ENCODE measurements at places on chromosomes 16 and 17. TPM values are rescaled to one million over a fixed set of nuclear protein-coding genes. Genes with fewer than 3 reads are reported as not detected.

GRCh38 chr16:88527186-88527936, 42.8 kb upstream of the ZC3H18 start:
- H3K27ac ChIP-seq, result no peak overlapping the region
- no peaks in the 10 kb centered on the region for H3K27me3 ChIP-seq
- no peak overlapping the region for H3K4me3 ChIP-seq
- H3K36me3 ChIP-seq, result peaks cover 1% of the 10 kb centered on the region
- peaks cover 7% of the 10 kb centered on the region for H3K4me1 ChIP-seq

DNA sequence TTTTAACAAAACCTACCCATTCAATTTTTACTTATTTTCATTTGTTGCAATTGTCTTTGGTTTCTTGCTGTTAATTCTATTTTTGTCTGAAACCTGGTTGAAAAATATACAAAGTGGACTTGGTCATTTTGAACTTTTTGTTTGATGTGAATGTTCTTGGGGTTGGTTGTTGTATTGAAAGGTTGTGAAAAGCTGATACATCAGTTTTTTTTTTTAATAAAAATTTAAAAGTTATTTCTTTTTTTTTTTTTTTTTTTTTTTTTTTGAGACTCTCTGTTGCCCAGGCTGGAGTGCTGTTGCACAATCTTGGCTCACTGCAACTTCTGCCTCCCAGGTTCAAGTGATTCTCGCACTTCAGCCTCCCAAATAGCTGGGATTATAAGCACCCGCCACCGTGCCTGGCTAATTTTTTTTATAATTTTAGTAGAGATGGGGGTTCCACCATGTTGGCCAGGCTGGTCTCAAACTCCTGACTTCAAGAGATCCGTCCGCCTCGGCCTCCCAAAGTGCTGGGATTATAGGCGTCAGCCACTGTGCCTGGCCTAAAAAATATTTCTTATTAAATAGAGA, 28.9 kb downstream of the WIPF2 start:
- peaks cover 3% of the 10 kb centered on the region for H3K36me3 ChIP-seq
- H3K27me3 ChIP-seq, result no peaks in the 10 kb centered on the region
- no peak overlapping the region for H3K27ac ChIP-seq

GRCh38 chr16:30027588-30028437, 3.3 kb downstream of the TLCD3B start:
- H3K4me1 ChIP-seq, result peaks cover 11% of the 10 kb centered on the region
- no peak overlapping the region for H3K4me3 ChIP-seq

- H3K36me3 ChIP-seq, result peaks cover 44% of the 10 kb centered on the region
- no peak overlapping the region for H3K4me3 ChIP-seq
- H3K4me1 ChIP-seq, result no peaks in the 10 kb centered on the region
- DNase-seq, result no peak
- H3K27me3 ChIP-seq, result no peaks in the 10 kb centered on the region
These were observed 24.0 kb downstream of the PARN start for GRCh38 chr16:14606102-14606501.

DNA sequence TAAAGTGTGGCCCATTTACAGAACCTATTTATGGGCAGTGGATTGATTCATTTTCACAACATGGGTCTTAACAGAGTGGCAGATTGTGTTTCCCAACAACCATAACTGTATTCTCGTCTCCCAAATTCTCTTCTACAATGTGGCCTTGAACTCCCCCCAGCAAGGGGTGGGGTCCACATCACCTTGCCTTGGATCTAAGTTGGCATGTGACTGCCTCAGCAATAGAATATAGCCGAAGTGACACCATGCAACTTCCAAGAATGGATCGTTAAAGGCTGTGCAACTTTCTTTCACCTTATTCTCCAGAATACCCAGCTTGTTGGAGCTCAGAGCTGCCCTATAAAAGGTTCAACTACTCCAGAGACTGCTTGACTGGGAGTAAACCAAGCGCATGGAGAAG, 72.0 kb upstream of the CDH5 start:
- no peak overlapping the region for H3K4me3 ChIP-seq
- H3K4me1 ChIP-seq, result peaks cover 6% of the 10 kb centered on the region
- no peak for DNase-seq
- peaks cover 11% of the 10 kb centered on the region for H3K27me3 ChIP-seq

GRCh38 chr17:29155966-29156338, 24.2 kb downstream of the MYO18A start:
- H3K4me1 ChIP-seq, result peaks cover 51% of the 10 kb centered on the region
- H3K36me3 ChIP-seq, result no peaks in the 10 kb centered on the region

DNA sequence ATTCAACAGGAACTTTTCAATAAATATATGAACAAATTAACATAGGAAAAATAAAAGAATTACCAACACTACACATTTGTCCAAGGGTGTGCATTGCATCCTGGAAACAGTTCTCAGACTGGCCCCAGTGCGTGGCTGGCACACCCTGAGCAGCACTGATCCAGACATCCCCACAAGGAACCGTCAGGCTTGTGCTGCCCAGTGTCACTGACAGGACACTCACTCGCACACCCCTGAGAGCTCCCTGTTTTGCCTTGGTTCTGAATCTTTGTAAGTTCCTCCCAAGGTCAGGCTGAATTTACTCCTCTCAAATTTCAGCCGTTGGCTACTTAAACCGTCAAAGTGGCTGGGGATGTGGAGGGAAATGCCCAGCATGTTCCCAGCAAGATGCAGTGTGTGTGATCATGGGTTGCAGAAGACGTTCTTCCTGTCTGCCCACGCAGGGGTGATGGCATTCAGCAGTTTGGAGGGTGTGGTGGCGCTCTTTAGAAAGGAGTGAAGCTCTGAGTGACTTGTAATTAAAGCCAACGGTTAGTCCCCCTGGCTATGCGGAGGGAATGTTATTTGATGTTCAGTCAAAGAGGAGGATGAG, 1.7 kb downstream of the MT2A start:
- H3K4me3 ChIP-seq, result peak overlapping the region; percentile 93
- H3K36me3 ChIP-seq, result peaks cover 7% of the 10 kb centered on the region
- H3K27ac ChIP-seq, result peak overlapping the region; percentile 85
- H3K4me1 ChIP-seq, result peaks cover 54% of the 10 kb centered on the region
- no peaks in the 10 kb centered on the region for H3K27me3 ChIP-seq

DNA sequence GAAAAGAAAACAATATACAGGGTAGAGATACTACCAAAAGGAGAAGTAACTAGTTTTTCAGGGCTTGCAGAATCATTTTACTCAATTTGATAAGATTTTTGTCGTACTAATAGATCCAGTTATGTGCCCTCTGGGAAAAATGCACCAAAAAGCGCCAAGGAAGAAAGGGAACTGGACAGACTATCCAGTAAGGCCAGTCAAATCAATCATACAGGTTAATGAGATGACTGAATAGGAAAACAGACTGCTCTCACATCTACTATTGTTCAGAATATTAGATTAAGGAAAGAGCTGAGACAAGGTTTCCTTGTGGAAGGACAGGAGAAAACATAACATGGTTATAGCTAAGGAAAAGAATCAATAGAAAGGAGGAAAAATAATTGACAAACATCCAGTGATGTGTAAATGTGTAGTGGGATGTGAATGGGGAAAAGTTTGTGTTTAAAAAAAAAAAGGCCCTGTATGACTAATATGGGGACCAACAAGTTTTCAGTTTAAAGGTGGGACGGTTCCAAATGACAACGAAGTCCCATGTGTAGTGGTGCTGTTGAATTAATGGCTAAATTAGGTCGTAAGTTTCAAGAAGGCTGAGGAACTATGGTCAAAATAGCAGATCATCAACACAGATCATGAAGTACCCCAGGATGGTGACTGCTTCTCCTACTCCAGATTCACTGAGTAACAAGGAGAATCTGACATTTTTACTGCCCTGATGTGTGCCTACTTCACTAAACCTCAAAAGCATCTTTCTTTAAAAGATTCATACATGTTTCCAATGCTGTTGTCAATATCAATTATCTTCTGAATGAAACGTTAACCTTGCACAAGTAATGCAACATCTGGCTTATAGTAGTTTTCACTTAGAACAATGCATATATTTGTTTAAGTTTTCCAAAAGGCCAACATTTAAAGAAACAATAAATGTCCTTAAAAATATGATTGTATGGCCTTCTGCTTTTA, 40.7 kb downstream of the BRIP1 start:
- peaks cover 65% of the 10 kb centered on the region for H3K36me3 ChIP-seq
- DNase-seq, result no peak
- H3K27ac ChIP-seq, result no peak overlapping the region

GRCh38 chr16:14448879-14449278, 181.2 kb downstream of the PARN start:
- no peaks in the 10 kb centered on the region for H3K4me1 ChIP-seq
- no peak for DNase-seq
- H3K4me3 ChIP-seq, result no peak overlapping the region
- no peaks in the 10 kb centered on the region for H3K36me3 ChIP-seq
- no peaks in the 10 kb centered on the region for H3K27me3 ChIP-seq

GRCh38 chr16:89134269-89134668, 37.3 kb upstream of the CDH15 start:
- no peaks in the 10 kb centered on the region for H3K27me3 ChIP-seq
- no peak overlapping the region for H3K27ac ChIP-seq
- DNase-seq, result no peak
- H3K4me1 ChIP-seq, result peaks cover 8% of the 10 kb centered on the region
- H3K36me3 ChIP-seq, result peaks cover 32% of the 10 kb centered on the region

TNFSF13 gene
- 9.0 TPM for total RNA-seq

COQ7 gene
- total RNA-seq, result 16.8 TPM

HEATR9 gene
- total RNA-seq, result 1.1 TPM

ENO3 gene
- 34.3 TPM for total RNA-seq

MYH13 gene
- not detected for total RNA-seq

All from activated CD8-positive, alpha-beta T cell treated with anti-CD3 and anti-CD28 coated beads, Interleukin-2, amount 10 ng/mL, durations not matched to agents 7 days and 5 days (primary cell).